ENCODE measurements at places on chromosomes 7 and 10.

DNA sequence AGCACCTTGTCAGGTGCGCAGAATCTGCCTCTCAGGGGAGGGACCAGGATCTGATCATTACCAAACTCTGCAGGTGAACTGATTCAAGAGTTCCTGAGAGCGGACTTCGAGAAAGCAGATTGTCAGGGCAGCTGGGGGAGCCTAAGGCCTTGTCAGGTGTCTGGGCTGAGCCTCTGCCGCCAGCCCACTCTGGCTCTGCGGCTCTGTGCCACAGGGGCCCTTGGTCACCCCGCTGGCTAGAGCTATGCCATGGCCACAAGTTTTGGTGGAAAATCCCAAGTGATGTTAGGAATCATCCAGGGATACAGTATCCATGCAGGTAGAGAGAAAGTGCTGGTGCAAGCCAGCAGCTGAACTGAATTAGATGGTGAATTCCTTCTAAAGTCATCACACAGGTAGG, 4.2 kb downstream of the ADAMTS14 start:
- no peak for DNase-seq

DNA sequence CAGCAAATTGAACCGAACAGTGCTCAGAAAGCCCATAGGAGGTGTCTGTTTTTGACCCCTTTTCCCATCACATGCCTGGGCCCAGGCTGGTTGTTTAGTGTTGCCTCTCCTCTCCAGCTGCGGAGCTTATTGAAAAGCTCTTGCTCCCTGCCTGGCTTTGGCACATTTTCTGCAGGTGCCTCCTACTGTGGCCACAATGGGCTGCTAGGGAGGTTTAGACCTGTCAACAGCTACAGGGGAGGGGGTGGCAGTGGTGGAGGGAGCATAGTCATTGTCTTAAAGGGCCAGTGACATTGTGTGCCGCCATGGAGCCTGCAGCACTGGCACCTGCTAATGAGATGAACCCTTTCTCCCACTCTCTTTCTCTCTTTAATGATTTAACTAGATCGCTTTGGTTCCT, 13.2 kb upstream of the ENO4 start:
- DNase-seq: no peak

GRCh38 chr10:75648351-75648750, 216.9 kb downstream of the LRMDA start:
- DNase-seq: no peak

- DNase-seq: no peak
Measured at GRCh38 chr10:58017719-58018367, 249.9 kb downstream of the IPMK start.

DNA sequence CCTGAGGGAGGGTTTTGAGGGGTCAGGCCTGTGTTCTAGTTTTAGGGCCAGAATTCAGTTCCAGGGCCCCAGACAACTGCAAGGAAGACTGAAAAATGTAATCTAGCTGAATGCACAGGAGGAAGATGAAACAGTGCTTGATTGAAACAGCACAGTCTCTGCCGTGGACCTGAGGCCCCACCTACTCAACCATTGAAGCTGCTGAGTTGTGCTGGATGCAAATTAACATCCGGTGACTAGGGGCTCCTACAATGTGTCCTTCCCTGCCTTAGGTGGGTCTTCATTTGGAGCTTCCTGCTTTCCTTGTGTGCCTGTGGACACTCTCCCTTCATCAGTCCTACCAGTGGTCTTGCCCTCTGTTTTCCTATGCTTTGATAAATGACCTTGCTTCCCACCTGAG, 5.7 kb downstream of the GLRX3 start:
- no peak for DNase-seq

- no peak for DNase-seq
Measured at GRCh38 chr7:44285561-44285960, 39.8 kb downstream of the CAMK2B start.

DNA sequence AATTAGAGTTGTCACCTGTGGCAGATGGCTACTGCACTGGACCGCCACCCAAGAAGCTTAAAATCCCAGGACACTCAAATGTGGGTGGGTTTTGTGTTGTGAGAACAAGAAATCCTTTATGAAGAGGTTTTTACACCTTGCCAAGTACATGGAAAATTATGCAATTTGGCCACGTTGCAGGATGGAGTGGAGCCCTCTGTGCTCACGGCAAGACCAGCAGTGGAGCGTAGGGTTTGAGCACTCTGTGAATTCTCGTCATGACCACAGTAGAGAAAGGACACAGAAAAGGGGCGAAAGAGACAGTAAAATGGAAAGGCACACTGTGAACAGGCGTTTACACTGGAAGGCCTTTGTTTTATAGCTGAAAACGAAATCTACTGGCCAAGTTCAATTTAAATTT, 222.6 kb downstream of the ADARB2 start:
- no peak for DNase-seq

GRCh38 chr10:101330631-101331225, 23.2 kb upstream of the BTRC start:
- no peak for DNase-seq

DNA sequence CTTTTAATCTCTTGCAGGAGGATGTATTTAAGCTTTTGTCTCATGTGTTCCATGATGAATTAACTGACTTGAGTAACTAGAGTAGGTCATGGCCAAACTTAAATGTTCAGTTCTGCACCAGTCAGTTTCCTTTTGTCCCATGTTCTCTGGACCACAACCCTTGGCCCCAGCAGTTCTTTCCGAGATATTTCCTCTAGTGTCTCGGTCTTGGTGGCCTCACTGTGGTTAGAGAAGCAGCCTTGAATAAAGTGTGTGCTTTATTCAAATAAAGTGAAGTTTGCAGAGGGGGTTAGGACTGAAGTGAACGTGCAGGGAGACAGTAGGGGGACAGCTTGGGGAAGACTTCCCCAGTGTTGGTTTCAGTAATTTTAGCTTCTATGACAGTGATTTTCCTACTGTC, 9.3 kb downstream of the ZNF212 start:
- DNase-seq: no peak

DNA sequence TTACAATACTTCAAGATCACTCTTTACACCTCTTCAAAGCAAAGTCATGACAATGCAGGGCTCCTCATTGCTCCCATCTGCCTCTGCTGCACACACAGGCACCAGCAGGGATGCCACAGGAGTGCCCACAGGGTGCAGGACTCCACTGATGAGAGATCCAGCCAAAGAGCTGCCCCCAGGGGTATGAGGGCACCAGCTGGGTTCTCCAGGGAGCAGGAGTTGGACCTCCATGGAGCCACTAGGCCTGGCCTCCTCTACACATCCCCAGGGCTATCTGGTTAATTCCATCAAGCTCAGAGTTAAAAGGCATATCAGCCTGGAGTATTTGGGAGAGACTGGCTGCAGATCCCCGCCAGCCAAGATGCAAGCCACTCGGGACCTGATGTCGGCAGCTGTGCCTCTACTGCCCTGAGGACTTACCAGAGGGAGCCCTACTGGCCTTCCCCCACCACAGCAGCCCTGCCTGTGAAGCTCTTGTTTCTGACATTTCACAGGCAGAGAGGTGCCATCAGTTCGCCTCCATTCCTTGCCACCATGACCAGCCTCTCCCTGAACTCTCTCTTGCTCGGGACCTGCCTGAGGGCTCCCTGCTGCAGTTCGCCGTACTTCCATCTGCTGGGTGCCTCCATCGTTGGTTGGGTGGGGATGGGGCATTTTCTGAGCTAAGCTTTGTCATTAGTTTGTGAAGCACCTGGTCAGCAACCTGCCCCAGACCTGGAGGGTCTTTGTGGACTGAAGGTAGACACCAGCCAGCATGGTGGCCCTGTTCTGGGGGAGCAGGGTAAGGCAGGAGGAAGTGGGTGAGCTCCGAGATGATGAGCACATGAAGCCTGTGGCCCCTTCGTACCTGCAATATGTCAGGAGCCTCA, 12.5 kb upstream of the TRIM8 start:
- no peak for DNase-seq

- no peak for DNase-seq
Measured at GRCh38 chr10:109650228-109650627, 273.1 kb downstream of the XPNPEP1 start.

- DNase-seq: peak; percentile 35
Measured at GRCh38 chr7:77696643-77697534, 630 bp downstream of the RSBN1L start.

- no peak for DNase-seq
Measured at GRCh38 chr7:1090686-1091643, 3.1 kb downstream of the GPER1 start.

- no peak for DNase-seq
Measured at GRCh38 chr10:128310971-128311658, 184.9 kb upstream of the MKI67 start.

GRCh38 chr10:44975431-44976331, 2.9 kb downstream of the DEPP1 start:
- no peak for DNase-seq

GRCh38 chr10:57973451-57973850, 294.2 kb downstream of the IPMK start:
- DNase-seq: no peak

DNA sequence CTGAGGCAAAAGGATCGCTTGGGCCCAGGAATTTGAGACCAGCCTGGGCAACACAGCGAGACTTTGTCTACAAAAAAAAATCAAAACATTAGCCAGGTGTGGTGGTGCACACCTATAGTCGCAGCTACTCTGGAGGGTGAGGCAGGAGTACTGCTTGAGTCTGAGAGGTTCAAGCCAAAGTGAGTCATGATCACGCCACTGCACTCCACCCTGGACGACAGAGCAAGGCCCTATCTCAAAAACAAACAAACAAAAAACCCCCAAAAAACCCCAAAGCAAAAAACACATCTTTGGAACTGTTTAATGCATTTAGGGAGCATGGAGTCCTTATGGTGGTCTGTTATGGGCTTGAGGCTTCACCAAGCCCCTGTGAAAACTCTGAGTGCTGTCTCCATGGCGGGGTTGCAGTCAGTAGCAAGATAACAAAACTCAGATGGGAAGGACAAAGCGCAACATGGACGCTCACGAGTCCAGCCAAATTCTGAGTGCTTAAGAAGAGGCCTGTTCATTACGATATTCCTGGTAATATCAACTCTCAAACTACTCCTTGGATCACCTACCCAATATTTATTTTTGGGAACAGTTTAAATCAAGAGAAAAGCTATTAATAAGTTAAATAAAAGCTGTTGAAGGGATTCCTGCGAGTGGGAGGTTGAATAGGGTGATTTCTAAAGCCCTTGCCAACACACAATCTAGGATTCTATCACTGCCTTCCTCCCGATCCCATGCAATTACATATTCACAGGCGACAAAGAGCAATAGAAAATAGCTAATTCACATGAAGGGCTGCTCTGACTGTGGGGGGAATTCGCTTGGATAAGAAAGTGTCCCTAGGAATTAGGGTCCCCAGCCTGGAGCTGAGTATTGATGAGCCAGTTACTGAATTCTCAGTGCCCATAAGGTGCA, 123.3 kb downstream of the HIPK2 start:
- no peak for DNase-seq

DNA sequence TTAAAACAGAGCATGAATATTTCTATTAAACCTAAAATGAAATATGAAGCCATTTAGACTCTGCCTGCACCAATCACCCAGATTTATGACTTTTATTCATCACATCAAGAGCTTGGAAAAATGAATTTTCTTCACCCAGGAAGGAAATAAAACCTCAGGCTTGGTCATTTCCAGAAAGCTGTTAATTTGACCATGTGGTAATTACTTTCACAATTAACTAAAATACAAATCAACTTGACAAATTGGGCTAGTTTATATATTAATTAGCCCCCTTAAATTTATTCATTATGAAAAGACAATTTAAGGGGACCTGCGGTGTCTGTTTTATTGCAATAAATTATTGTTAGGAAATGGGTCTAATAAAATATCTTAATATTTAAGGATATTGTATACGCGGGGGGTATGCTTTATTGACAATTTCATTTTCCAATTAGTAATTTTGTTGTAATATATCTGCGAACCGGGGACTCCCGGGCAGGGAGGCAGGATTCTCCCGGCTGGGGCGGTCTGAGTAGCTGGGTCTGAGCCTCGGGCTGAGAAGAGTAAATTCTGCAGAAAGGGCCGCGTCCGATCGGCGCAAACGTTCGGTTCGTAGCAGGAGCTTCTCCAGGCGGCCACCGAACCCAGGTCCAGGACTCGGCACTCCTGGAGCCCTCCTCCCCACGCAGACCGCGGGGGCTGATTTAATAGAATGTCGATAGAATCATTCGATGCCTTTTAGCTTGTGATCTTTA, 9.4 kb upstream of the MNX1 start:
- no peak for DNase-seq

GRCh38 chr7:132560825-132561529, 15.3 kb downstream of the PLXNA4 start:
- no peak for DNase-seq

- no peak for DNase-seq
Measured at GRCh38 chr7:77258593-77258992, 59.0 kb upstream of the FGL2 start.

DNA sequence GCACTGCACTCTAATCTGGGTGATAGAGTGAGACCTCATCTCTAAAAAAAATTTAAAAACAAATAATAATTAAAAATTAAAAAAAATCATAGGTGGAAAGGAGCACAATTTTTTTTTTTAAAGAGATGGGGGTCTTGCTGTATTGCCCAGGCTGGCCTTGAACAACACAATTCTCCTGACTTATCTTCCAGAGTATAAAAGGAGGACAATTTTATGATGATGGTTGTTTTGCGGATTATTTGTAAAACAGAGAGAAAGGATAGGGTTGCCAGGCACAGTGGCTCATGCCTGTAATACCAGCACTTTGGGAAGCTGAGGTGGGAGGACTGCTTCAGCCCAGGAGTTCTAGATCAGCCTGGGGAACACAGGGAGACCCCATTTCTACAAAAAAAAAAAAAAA, 5.0 kb downstream of the ACTR1A start:
- no peak for DNase-seq

DNA sequence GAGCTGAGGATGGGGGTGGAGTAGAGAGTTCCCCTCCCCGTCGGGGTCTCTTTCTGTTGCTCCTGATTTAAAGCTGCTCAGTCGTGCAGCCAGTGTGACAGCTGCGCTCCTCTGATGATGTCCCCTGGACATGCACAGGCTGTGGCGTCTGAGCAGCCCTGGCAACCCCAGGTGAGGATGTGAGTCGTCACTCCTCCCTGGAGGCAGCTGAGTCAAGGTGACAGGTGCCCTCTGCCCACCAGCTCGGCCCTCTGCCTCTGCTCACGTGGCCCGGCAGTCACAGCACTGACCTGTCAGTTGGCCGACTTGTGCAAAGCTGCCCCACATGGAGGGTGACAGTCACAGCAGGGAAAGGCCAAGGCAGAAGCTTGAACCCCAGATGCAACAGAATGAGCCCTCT, 33.9 kb downstream of the ANXA8 start:
- no peak for DNase-seq
